Cerebellum (tissue), 4 donors: ENCODE measurements at places on chromosomes 4 and X. TPM values are rescaled to one million over a fixed set of nuclear protein-coding genes. Genes with fewer than 3 reads are reported as not detected.

- no peak for DNase-seq
These were observed 128.6 kb upstream of the FTHL17 start for GRCh38 chrX:31200430-31200829.

- no peak for DNase-seq
These were observed 67.6 kb upstream of the SLC7A3 start for GRCh38 chrX:70998411-70999027.

DNA sequence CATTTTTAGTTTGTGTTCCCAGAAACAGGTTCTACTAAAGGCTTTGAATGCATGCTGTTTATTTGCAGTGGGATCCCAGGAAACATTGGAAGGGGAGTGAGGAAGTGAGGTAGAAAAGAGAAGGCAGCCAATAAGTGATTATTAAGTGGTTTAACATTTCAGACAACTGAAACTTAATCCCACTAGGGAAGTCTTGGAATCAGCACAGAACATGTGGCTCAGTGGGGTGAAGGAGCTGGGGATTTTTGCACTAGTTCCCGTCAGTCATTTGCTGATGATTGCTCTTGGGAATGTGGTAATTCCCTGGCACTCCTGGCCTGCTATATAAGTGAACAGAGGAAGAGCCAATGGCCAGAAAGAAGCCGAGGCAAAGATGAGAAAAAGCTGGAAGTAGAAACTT, 1053.0 kb upstream of the IGFBP7 start:
- no peak for DNase-seq

- DNase-seq = no peak
These were observed 758 bp downstream of the SDAD1 start for GRCh38 chr4:75989846-75990528.

- no peak for DNase-seq
These were observed 105.4 kb downstream of the MSN start for GRCh38 chrX:65772842-65773241.

DNA sequence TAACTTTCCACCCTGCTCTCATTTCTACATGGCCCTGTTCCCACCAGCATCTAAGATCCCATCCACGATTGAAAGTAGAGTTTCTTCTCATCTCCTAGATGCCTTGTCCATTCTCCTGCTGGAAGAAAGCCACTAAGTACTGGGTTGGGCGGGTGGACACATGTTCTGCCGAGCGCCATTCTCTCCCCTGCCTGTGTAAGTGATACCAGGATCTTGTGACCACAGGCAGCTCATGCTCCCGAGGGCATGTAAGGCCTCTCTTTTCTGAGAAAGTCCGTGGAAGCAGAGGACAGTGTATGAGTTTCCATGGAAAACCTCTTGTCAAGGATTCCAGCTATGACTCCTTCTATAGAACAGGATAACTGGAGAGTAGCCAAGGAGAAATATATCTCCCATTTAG, 3.3 kb upstream of the SLC25A4 start:
- DNase-seq = no peak

- no peak for DNase-seq
These were observed 78.3 kb downstream of the CT47B1 start for GRCh38 chrX:120797188-120797851.

GRCh38 chrX:155767876-155768769, 113.0 kb upstream of the VAMP7 start:
- peak; percentile 65 for DNase-seq

- DNase-seq = no peak
These were observed 75.0 kb downstream of the KDM6A start for GRCh38 chrX:44947995-44948394.

DNA sequence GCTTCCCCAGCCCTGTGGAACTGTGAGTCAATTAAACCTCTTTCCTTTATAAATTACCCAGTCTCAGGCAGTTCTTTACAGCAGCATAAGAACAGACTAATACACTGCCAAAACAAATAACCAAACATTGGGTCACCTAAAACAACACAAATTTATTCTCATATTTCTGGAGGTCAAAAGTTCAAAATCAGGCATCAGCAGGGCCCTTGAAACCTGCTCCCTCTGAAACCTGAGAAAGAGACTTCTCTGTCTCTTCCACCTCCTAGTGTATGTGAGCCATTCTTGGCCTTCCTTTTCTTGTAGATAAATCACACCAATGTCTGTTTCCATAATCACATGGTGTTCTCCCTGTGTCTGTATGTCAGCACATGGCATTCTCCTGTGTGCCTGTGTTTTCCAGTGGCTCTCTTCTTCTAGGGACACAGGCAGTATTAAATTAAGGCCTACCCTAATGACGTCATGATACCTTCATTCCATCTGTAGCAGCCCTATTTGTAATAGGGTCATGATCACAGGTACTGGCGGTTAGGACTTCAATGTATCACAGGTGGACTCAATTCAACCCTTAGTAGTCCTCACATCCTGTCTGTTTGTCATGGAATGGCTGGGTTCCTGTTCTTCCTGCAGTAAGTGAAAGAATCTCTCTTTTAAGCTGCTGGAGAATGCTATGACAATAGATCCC, 147.3 kb upstream of the CLNK start:
- DNase-seq = no peak

- DNase-seq = no peak
These were observed 57.5 kb downstream of the ACOX3 start for GRCh38 chr4:8383016-8383415.

DNA sequence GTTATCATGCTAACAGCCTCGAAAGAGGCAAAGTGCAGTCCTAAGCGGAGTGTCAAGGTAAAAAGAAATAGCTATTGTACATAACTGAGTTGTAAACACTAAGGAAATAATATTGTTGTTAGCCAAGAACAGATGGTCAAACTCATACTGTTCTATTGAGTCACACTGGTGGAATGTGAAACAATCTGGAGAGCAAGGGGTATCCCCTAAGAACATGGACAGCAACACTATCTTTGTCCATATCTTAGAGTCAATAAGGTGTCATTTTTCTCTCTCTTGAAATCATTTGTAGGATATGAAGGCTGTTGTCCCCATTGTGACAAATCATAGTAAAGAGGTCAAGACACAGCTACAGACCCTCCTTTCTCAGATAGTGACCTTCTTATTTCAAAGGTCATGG, 4.5 kb upstream of the PDGFC start:
- no peak for DNase-seq

- no peak for DNase-seq
These were observed 26.5 kb downstream of the HS3ST1 start for GRCh38 chr4:11402192-11402591.

DNA sequence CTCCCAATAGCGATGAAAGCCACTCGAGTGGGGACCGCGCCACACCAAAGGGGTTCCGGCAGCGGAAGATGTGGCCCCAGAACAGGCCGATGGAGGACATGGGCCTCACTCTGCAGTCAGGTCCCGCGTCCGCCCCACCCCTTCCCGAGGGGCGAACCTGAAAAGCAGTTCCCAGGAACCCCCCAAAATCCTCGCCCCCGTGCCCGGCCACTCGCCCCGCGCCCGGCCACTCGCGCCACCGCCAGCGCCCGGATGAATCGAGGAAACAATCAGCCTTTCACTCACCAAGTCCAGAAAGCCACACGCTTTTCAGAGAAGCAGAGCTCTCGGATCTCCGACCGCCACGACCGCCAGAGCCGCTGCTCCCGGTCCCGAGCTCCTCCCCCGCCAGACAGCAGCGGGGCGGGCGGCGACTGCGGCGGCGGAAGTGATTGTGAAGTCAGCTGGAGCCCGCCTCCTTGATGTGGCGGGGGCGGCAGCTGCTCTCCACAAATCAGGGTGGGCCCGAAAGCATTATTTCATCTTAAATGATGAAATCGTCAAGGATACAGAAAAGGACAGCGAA, at the start of gene PJA1:
Gene PJA1, minus strand, starts transcription at position 367 of the 565 bp plus-strand sequence. CDS start 2,380 bp downstream, outside the sequence.
- DNase-seq = peak; percentile 71

DNA sequence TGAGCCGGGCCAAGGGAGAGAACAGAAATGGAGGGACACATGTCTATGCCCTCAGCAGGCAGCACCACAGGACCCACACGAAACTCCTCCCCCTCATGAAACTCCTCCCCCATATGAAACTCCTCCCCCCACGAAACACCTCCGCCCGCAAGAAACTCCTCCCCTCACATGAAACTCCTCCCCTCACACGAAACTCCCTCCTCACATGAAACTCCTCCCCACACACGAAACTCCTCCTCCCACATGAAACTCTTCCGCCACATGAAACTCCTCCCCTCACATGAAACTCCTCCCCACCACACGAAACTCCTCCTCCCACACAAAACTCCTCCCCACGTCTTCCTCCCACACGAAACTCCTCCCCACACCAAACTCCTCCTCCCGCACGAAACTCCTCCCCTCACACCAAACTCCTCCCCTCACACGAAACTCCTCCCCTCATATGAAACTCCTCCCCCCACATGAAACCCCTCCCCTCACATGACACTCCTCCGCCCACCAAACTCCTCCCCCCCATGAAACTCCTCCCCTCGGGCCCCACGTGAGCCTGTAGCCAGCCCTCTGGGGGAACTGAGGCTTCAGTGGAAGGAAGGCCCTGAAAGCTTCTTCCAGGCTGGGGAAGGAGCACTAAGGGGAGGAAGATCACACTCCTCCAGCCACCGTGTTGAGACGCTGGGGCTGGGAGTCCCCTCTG, 15.2 kb downstream of the ADRA2C start:
- DNase-seq = no peak

- DNase-seq = peak; percentile 59
These were observed 154.5 kb upstream of the SLC4A4 start for GRCh38 chr4:71184195-71184781.

DNA sequence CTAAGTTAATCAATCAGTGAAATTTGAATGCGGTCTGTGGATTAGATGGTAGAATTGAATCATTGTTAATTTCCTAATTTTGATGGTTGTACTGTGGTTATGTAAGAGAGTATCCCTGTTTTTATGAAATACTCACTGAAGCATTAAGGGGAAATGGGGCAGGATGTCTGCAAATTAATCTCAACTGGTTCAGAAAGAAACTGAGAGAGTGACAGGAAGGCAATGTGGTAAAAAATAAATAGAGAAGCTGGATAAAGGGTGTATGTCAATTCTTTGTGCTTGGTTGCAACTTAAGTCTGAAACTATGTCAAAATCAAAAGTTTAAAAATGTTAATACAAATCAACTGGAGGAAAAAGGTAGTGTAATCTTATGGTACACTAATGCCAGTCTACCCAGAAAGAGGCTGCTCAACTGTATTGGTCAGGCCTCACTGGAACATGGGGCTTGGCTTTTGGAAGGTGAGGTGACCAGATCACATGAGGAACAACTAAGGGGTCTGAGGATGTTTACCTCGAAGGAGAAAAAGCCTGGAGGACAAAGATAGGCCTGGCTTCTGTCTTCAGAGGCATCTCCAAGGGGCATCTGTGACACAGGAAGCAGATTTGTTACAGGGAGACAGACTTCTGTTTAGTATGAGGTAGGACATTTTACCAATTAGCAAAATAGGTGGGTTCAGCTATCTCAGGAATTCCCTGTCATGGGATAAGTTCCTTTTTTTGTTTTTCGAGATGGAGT, 83.1 kb downstream of the DLG3 start:
- no peak for DNase-seq

DNA sequence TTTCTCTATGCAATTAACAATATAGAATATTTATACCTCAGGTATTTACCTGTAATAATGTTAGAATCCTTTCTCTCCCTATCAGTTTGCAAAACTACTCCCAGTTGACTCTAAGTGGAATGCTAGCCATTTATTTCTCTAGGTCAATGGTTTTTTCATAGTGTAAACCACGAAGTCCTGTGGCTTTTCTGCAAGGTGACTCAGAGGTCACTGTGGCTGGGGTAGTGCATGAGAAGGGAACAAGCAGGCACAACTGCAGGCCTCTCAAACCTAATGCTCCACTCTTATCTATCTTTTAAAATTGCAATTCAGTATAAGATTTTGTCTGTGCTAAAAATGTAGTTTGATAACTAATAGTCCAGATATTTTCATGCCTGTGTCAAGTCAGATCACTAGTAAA, 159.4 kb downstream of the ANTXR2 start:
- no peak for DNase-seq

GRCh38 chrX:132708529-132708928, 219.7 kb upstream of the MBNL3 start:
- DNase-seq = no peak

- peak; percentile 7 for DNase-seq
These were observed 644.5 kb upstream of the ATOH1 start for GRCh38 chr4:93184053-93184452.

GRCh38 chr4:73224886-73225285, 33.7 kb downstream of the ANKRD17 start:
- no peak for DNase-seq

DNA sequence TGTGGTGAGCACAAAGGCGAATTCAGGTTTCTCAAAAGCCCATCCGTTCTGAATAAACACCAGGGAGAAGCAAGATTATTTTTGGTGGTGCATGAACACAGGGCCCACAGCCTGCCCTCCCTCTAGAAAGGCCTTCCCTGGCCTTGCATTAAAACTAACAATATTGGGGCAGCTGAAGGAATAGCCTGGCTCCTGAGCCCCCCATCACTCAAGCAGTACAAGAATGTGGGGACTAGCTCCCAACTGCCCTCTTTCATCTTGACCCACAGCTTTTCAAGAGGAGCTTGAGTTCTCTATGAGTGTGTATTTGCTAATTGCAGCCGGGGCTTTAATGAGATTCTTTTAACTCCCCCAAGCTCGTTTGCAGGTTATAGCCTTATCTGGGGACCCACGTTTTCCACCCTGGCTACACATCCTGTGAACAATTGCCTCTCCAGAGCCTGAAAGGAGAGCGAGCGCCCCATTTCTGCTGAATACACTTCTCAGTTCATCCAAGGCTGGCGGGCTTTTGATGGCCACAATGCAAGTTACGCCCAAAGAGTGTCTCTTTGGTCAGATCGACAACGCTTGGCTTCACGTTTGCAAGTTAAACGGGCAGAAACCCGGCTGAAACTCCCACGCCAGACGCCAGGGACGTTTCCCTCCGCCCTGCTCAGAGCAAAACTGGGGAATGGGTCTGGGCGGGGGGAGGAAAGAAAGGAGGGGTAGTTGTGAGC, 4.7 kb upstream of the GSX2 start:
- no peak for DNase-seq

Gene GAK
- total RNA-seq = 49.6 TPM

Gene MTTP
- total RNA-seq = 2.4 TPM

Gene PRSS12
- 6.4 TPM for total RNA-seq

Gene SCML2
- 8.7 TPM for total RNA-seq

Gene KLF8
- 18.4 TPM for total RNA-seq

Gene LRIT3
- 0.36 TPM for total RNA-seq

Gene MAGEA11
- not detected for total RNA-seq

Gene NKX3-2
- 0.18 TPM for total RNA-seq

Gene PABPC1L2A
- 0.91 TPM for total RNA-seq

Gene CITED1
- total RNA-seq = 3.9 TPM

Gene ASB12
- 0.54 TPM for total RNA-seq

Gene NLGN3
- total RNA-seq = 21.4 TPM

Gene RHOXF1
- total RNA-seq = not detected

Gene MAB21L2
- 4.9 TPM for total RNA-seq

Gene PNMA3
- total RNA-seq = 8.1 TPM

Gene KCND1
- total RNA-seq = 0.82 TPM

Gene ZMAT1
- 18.2 TPM for total RNA-seq

Gene KIF4A
- 5.7 TPM for total RNA-seq
